ENCODE measurements at places on chromosomes 2 and 18. TPM values are rescaled to one million over a fixed set of nuclear protein-coding genes. Genes with fewer than 3 reads are reported as not detected.

- DNase-seq = peak; percentile 65
These were observed 53.6 kb upstream of the CAB39 start for GRCh38 chr2:230658877-230659652.

DNA sequence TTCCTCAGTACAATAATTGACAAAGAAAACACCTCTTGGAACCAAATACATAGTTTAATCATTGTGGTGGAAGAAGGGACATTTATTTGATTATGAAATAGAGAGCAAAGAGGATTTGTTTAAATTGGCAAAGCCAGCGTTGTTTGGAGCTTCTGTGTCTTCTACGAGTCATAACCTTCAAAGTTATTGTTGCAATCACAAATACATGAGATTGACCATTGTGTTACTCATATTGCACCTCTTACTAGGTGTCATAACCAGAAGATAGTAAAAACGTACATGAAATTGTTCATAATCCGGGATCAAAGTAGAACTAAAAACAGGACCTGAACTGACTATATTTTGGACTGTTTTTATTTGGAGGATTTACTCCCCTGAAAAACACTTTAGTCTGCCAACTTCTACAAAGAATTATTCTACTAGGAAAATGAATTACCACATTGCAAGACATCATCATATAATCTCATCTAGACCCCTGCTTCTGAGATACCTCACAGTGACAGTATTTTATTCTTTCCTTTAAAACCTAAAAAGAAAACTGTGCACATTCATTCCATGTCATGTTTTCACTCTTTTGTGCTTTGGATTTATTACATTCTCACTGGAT, 151.7 kb upstream of the KLF7 start:
- DNase-seq = no peak

The ST8SIA3 gene
- not detected for total RNA-seq

GRCh38 chr2:71547616-71548285, 94.4 kb downstream of the DYSF start:
- no peak for DNase-seq

DNA sequence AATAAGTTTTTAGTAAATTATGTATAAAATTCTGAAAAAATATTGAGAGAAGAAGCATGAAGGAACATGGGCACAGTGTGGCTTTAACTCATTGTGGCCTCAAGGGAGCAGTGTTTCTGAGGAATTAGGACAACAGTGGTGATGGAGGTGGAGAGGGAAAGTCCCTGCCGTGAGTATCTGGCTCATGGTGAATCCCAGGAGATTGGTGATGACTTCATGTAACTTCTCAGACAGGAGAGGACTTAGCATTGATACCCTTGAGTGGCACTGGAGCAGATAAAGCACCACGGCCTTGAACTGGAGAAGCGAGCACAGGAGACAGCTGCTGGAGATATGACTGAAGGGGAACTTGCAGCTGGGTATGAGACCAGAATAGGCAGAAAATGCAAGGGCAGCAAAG, 35.0 kb upstream of the LRP1B start:
- DNase-seq = no peak

The AKAIN1 gene
- total RNA-seq = not detected

GRCh38 chr18:76765649-76766048, 56.7 kb upstream of the ZNF236 start:
- DNase-seq = no peak

The ABCB11 gene
- not detected for total RNA-seq

DNA sequence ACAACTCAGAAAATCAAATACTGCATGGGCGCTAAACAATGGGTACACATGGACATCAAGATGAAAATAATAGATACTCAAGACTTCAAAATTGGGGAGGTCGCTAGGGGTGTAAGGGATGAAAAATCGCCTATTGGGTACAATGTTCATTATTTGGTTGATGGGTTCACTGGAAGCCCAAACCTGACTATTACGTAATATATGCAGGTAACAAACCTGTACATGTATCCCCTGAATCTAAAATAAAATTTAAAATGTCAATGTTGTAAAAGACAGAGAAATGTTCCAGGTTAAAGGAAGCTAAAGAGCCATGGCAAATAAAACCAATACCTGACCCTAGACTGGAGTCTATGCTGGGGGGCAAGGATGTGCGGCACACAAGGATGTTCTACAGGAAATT, 80.4 kb upstream of the CCBE1 start:
- no peak for DNase-seq

Measured in activated naive CD4-positive, alpha-beta T cell treated with anti-CD3 and anti-CD28 coated beads, Interleukin-2, amount 50 U/mL, for 72 hours (primary cell).